CD4-positive, alpha-beta memory T cell (primary cell): ENCODE measurements at places on chromosomes 5 and 9.

- no peak for DNase-seq
Measured at GRCh38 chr5:113058706-113059226, 82.2 kb downstream of the DCP2 start.

DNA sequence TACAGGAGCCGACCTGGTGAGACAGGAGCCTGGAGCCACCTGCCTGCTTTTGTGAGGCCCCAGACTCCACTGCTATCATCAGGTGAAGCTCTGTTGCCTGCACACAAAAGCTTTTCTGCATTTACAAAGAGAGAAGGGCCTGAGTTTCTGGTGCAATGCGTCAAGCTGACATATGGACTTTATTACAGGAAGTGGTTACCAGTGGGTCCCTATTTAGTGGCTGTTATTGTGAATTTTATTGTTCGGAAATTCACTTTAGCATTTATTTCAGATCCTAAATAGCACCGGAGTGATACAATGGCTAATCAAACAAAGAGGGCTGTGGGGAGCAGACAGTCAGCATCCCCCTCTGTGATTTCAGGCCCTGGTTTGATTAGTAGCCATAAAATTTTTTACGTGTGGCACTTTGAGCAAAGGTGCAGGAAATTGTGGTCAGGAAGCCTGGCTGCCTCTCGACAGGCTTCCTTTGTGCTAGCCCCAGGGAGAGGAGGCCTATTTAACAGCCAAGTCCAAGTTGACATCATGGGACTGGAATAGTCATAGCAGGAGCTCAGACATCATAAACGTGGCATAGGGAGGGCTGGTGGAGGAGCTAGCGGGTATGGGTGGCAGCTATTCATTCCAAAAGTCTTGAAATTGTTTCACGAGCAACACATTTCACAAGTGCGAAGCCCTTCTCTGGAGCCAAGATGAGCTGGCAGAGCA lies 8.4 kb downstream of the TGFBI start:
- peak; percentile 63 for DNase-seq
- H3K36me3 ChIP-seq: no peaks in the 10 kb centered on the region
- H3K4me3 ChIP-seq: no peak overlapping the region
- peak overlapping the region; percentile 20 for H3K27ac ChIP-seq
- H3K27me3 ChIP-seq: no peaks in the 10 kb centered on the region

GRCh38 chr5:66862020-66862419 lies 265.8 kb downstream of the MAST4 start:
- no peaks in the 10 kb centered on the region for H3K36me3 ChIP-seq
- DNase-seq: no peak
- no peak overlapping the region for H3K27ac ChIP-seq
- H3K4me1 ChIP-seq: no peaks in the 10 kb centered on the region

- H3K27me3 ChIP-seq: no peaks in the 10 kb centered on the region
- H3K36me3 ChIP-seq: no peaks in the 10 kb centered on the region
- no peak for DNase-seq
- no peaks in the 10 kb centered on the region for H3K4me1 ChIP-seq
Measured at GRCh38 chr5:81256766-81257165, 23.6 kb downstream of the CKMT2 start.

DNA sequence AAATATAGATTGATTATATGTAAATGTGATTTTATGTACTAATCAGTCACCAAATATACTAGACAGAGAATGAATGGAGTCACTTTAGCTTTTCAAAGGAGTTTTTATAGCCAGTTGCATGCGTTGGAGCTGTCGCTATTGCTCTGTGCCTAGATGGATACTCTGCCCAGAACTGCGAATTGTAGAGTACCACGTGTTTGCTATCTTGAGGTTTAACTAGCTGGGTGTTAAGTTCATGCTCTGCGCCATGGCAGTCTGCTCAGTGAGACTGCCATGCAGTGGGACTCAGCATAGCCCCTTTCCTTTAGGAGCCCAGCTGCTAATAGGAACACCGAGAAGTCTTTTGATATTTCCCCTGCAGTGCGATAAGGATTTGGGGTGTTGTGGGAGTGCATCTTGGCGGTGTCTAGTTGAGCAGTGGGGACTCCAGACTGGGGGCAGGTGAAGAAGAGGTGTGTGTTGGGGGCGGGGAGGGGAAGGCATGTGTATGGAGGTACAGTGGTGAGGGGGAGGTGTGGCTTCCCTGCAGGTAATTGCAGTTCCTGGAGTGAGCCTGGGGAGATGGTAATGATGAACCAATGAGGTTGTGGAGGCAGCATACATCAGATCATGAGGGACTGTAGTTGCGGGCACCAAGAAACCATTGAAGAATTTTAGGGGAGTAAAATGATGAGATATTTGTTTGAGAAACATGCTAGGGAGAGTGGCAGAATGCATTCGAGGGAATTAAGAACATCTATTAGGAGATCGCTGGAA lies 118.9 kb downstream of the TRIO start:
- H3K36me3 ChIP-seq: no peaks in the 10 kb centered on the region
- H3K27ac ChIP-seq: no peak overlapping the region
- H3K4me1 ChIP-seq: peaks cover 7% of the 10 kb centered on the region
- H3K27me3 ChIP-seq: no peaks in the 10 kb centered on the region
- no peak for DNase-seq
